Neuronal stem cell (in vitro differentiated cells): ENCODE measurements at places on chromosomes 3 and 15.

DNA sequence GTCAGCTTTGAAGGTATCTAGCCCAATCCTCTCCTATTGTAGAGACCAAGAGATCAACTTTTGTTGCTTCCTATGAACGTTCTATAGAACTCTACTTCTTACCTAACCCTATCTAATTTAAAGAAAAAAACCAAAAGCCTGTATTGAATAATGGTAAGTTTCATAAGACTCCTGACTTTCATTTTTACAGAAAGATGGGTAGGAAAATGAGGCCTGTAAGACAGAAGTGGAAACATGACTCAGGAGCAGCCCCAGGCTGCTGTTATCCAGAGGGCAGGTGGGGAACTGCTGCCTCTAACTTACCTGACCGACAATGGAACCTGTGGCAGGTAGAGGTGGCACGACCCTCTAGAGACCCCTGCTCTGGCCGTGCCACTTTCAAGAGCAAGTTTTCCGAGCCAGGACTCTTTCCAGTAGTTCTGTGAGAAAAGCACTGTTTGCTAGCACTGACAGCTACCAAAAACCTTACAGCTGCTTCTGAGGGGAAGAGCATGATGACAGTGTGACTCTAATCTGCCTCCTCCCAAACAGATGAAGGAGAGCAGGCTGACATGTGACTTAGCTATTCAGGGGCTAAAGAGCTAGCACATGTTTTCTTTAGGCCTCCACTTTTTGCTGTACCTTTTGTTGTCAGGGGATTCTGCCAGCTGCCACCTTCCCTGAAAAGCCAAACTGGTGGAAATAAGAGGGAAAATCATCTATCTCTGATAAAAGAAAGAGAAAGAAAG, 17.5 kb downstream of the POPDC2 start:
- H3K36me3 ChIP-seq, result no peaks in the 10 kb centered on the region
- peaks cover 6% of the 10 kb centered on the region for H3K4me1 ChIP-seq
- H3K27ac ChIP-seq, result no peak overlapping the region
- H3K4me3 ChIP-seq, result no peak overlapping the region
- DNase-seq, result no peak
- peaks cover 2% of the 10 kb centered on the region for H3K27me3 ChIP-seq

- H3K4me3 ChIP-seq, result no peak overlapping the region
- H3K4me1 ChIP-seq, result peaks cover 11% of the 10 kb centered on the region
- no peaks in the 10 kb centered on the region for H3K27me3 ChIP-seq
- H3K27ac ChIP-seq, result no peak overlapping the region
Observed at GRCh38 chr15:65985387-65985786, 116.1 kb downstream of the RAB11A start.

GRCh38 chr3:123353850-123354233, 95.0 kb downstream of the ADCY5 start:
- DNase-seq, result no peak
- no peak overlapping the region for H3K27ac ChIP-seq
- no peaks in the 10 kb centered on the region for H3K4me1 ChIP-seq
- H3K36me3 ChIP-seq, result no peaks in the 10 kb centered on the region

GRCh38 chr15:81466741-81467140, 92.7 kb upstream of the TMC3 start:
- H3K4me1 ChIP-seq, result peaks cover 5% of the 10 kb centered on the region
- no peaks in the 10 kb centered on the region for H3K27me3 ChIP-seq
- H3K27ac ChIP-seq, result no peak overlapping the region
- peaks cover 1% of the 10 kb centered on the region for H3K36me3 ChIP-seq
- DNase-seq, result no peak

- H3K36me3 ChIP-seq, result peaks cover 1% of the 10 kb centered on the region
- peaks cover 5% of the 10 kb centered on the region for H3K4me1 ChIP-seq
- H3K27ac ChIP-seq, result no peak overlapping the region
- peak overlapping the region; percentile 35 for H3K4me3 ChIP-seq
- peak; percentile 23 for DNase-seq
Observed at GRCh38 chr3:197003461-197004385, 25.9 kb downstream of the MELTF start.

DNA sequence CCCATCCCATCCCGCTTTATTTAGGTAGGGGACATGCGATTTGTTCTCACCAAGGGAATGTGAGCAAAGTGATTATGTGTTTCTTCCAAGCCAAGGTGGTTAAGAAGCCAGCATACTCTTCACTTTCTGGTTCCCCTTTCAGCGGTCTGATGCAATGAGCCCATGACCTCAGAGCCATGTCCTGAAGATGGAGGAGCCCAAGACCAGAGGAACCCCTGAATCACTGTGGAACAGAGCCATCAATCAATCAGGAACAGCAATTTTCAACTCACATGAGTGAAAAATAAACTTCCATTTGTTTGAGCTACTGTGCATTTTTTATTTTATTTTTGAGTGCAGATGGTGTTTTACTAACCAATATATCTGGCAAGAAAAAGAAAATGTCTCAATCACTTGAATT, 10.8 kb downstream of the THRB start:
- no peak overlapping the region for H3K4me3 ChIP-seq
- no peak overlapping the region for H3K27ac ChIP-seq
- H3K36me3 ChIP-seq, result no peaks in the 10 kb centered on the region
- H3K4me1 ChIP-seq, result no peaks in the 10 kb centered on the region
- no peak for DNase-seq

DNA sequence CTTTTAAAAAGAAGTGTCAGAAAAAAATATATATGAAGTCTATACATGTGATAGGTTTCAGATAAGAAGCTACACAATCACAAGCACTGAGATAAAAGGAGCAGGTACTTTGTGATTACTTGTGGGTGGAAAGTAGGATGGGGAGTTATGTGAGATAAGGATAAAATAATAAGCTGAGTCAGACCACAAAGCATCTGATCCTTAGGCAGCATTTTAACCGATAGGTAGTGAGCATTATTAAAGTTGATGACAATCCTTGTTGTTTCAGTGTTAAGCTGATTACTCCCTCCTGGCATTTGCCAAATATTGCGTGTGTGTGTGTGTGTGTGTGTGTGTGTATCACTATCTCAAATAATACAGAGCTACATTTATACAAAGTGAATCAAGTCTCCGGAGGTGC, 483.1 kb downstream of the NAALADL2 start:
- no peaks in the 10 kb centered on the region for H3K4me1 ChIP-seq
- no peaks in the 10 kb centered on the region for H3K36me3 ChIP-seq
- no peaks in the 10 kb centered on the region for H3K27me3 ChIP-seq

DNA sequence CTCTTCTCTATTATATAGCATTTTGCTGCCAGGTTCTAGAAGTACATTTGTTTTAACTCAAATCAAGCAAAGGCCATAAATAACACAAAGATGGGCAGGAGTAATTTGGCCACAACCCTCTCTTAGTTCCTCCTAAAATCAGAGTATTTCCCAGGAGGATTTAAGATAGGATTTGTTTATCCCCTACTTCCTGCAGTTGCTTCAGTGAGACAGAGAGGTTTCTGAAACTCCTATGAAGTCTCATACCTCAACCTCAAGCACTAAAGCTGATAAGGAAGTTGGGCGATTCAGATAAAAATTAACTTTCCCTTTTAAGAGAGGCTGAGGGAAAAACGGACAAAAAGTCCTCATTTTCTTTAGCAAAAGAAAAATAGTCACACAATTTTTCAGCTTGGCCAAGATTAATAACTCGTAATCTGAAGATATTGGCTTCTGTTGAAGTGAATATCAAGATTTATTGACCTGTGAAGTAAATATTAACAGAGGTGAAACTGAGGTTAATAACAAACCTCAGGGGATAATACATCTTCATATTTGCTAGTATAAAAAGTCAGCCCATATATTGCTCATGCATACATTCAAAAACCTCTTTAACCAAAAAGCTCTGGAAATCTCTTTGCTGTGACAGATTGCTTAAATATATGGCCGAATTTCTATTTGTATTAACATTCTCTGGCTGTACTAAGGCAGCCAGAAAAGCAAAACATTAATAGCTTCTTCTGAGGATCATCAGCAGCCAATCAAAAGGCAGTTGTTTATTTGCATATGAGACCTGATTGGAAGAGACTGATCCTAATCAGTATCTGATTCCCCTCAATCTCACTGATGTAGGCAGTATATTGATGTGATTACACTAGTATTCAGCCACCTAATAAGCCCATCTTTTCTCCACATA, 90.6 kb upstream of the GADL1 start:
- no peak overlapping the region for H3K27ac ChIP-seq
- H3K4me3 ChIP-seq, result no peak overlapping the region
- peaks cover 8% of the 10 kb centered on the region for H3K4me1 ChIP-seq
- DNase-seq, result no peak
- H3K36me3 ChIP-seq, result no peaks in the 10 kb centered on the region

DNA sequence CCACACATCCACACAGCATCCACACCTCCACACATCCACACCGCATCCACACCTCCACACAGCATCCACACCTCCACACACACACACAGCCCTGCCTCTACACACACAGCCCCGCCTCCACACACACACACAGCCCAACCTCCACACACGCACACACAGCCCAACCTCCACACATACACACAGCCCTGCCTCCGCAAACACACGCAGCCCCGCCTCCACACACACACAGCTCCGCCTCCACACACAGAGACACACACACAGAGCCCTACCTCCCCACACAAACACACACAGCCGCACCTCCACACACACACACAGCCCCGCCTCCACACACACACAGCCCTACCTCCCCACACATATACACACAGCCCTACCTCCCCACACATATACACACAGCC, 4.7 kb downstream of the MESP1 start:
- peaks cover 5% of the 10 kb centered on the region for H3K4me1 ChIP-seq
- no peak overlapping the region for H3K27ac ChIP-seq
- DNase-seq, result no peak
- H3K36me3 ChIP-seq, result no peaks in the 10 kb centered on the region

GRCh38 chr3:14261229-14261628, 82.6 kb downstream of the LSM3 start:
- no peak overlapping the region for H3K27ac ChIP-seq
- H3K27me3 ChIP-seq, result no peaks in the 10 kb centered on the region
- H3K36me3 ChIP-seq, result no peaks in the 10 kb centered on the region

- no peak overlapping the region for H3K4me3 ChIP-seq
- no peak for DNase-seq
- no peaks in the 10 kb centered on the region for H3K27me3 ChIP-seq
- H3K27ac ChIP-seq, result no peak overlapping the region
- H3K36me3 ChIP-seq, result peaks cover 73% of the 10 kb centered on the region
Observed at GRCh38 chr15:41713047-41713446, 52.8 kb downstream of the MGA start.

DNA sequence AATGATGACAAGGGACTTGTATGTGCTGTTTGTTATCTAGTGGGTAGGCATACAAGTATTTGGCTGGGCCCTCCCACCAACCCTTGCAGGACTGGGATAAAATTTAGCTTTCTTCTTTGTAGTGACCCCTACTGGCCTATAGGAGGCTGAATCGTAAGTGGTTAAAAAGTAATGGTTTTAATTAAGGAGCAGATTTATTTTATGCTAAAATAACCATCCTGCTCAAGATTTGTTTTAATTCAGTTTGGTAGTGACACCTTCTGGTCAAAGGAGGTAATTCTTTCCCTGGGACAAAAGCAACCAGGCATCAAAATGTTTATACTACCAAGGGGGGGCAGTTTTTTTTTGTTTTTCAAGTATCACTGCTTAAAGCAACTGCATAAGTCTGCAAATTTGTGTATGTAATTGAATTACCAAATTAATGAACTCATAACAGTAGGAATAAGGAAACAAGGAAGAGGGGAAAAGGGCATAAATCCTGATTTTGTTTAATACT, 70.7 kb downstream of the TOP2B start:
- H3K27me3 ChIP-seq, result no peaks in the 10 kb centered on the region
- H3K4me1 ChIP-seq, result peaks cover 3% of the 10 kb centered on the region
- peaks cover 37% of the 10 kb centered on the region for H3K36me3 ChIP-seq
- no peak overlapping the region for H3K4me3 ChIP-seq

GRCh38 chr3:192434186-192434585, 293.2 kb downstream of the FGF12 start:
- H3K27ac ChIP-seq, result no peak overlapping the region
- H3K27me3 ChIP-seq, result no peaks in the 10 kb centered on the region
- H3K4me1 ChIP-seq, result no peaks in the 10 kb centered on the region
- no peak for DNase-seq
- H3K4me3 ChIP-seq, result no peak overlapping the region
- H3K36me3 ChIP-seq, result no peaks in the 10 kb centered on the region

GRCh38 chr3:50164984-50165909, 10.1 kb downstream of the SEMA3F start:
- H3K4me1 ChIP-seq, result peaks cover 37% of the 10 kb centered on the region
- DNase-seq, result no peak
- H3K27me3 ChIP-seq, result peaks cover 38% of the 10 kb centered on the region
- no peaks in the 10 kb centered on the region for H3K36me3 ChIP-seq

- H3K36me3 ChIP-seq, result no peaks in the 10 kb centered on the region
- no peaks in the 10 kb centered on the region for H3K4me1 ChIP-seq
- H3K4me3 ChIP-seq, result no peak overlapping the region
- DNase-seq, result no peak
- H3K27me3 ChIP-seq, result no peaks in the 10 kb centered on the region
Observed at GRCh38 chr3:29099296-29099695, 181.6 kb upstream of the RBMS3 start.

GRCh38 chr3:182622241-182622545, 171.1 kb upstream of the ATP11B start:
- H3K4me1 ChIP-seq, result peaks cover 8% of the 10 kb centered on the region
- DNase-seq, result no peak
- H3K4me3 ChIP-seq, result no peak overlapping the region

GRCh38 chr3:152328841-152329240, 60.1 kb downstream of the MBNL1 start:
- H3K4me3 ChIP-seq, result no peak overlapping the region
- H3K36me3 ChIP-seq, result no peaks in the 10 kb centered on the region

DNA sequence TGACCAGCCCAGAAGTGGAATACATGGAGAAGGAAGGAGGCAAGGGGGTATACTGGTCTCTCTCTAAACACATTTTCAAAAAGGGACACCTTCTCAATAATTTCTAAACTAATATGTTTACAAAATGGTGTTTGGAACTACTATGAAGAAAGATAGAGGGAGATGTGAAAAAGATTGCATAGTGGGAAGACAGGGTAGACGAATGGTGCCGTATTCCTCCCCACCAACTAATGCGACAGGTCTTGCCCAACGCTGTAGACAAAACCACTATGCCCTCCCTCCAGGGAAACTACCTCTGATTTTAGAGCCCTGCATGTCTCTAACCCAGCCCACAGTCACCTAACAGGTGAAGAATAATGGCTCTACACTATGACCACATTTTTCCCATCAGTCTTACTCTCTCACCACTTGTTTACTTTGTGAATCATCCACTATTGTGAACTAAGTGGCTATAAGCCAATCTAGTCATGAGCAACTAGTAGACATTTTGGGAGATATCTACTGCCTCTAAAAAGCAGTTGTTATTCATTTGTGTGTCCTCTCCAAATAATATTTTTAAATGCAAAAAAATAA, 108.2 kb upstream of the UBE2E2 start:
- H3K4me1 ChIP-seq, result no peaks in the 10 kb centered on the region
- H3K36me3 ChIP-seq, result no peaks in the 10 kb centered on the region
- no peak overlapping the region for H3K4me3 ChIP-seq
- no peak for DNase-seq
- H3K27me3 ChIP-seq, result no peaks in the 10 kb centered on the region
